Breast epithelium (tissue), 4 donors: ENCODE measurements at places on chromosomes 5 and 9.

DNA sequence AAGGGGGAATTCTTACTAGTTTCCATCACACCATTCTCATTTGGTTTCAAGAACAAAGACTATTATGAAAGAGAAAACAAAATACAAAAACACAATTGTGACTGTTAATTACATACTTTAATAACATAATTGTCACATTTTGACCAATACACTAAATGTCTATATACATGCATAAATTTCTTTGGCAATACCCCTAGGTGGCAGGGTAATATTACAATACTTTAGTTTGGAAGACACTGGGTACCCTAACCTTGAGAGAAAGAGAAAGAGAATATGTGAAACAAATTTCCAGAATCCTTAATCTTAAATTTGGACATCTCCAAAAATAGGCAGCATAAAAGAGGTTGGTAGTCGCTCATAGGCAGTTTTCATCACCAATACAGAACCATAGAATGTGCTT is 619.6 kb upstream of the ADAMTS16 start:
- no peak for DNase-seq

DNA sequence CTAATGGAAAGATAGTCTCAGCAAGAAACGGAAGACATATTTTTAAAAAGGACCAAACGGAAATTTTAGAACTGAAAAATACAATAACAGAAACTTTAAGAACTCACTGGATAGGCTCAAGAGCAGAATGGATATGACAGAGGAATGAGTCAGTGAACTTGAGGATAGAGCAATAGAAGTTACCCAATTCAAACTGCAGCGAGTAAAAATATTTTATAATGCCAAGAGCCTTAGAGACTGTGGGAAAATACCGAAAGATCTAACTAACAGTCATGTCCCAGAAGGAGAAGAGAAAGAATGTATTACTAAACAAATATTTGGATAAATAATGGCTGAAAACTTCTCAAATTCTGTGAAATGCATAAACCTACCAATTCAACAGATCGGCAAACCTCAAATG is 40.8 kb downstream of the ADAMTS2 start:
- DNase-seq = no peak

- no peak for DNase-seq
These were observed 12.4 kb downstream of the TLN1 start for GRCh38 chr9:35719546-35719945.

GRCh38 chr5:143066556-143067281 is 296.5 kb downstream of the ARHGAP26 start:
- no peak for DNase-seq

- no peak for DNase-seq
These were observed 634.3 kb downstream of the PDE4D start for GRCh38 chr5:59259237-59259636.

GRCh38 chr5:127041571-127041970 is 11.2 kb upstream of the MARCHF3 start:
- no peak for DNase-seq

DNA sequence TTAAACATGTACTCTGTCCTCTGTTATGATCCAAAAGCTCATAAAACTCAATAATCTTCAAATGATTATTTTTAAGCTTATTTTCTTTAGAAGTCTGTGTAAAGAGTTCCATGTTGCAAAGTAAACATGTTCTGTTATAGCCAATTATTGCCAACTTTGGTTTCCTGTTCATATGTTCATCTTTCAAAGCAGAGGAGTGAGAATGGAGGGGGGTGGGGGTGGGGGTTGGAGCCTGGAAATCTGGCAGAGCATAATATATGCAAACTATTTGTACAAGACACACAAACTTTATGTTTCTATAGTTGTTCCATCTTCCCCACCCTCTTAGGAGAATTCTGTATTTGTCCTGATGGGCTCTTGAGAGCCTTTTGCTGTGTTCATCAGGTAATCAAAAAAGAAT is 135.0 kb downstream of the STARD4 start:
- DNase-seq = no peak

DNA sequence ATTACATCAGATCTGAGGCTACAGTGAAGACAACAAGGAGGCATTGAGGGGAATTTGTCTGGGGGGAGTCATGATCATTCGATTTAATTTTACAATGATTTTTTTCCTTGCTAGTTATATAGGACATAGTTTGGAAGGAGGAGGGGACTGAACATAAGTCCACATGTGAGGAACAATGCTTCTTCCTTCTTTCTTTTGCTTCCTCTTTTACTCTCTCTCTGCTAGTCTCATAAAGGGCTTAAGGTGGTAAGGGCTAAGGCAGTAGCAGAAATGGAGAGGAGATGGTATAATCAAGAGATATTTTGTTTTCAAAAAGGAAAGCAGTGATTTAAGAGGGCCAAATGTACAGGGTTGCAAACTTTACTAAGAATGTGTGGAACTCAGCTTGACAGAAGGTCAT is 64.3 kb downstream of the GRIN3A start:
- DNase-seq = no peak

GRCh38 chr5:64505769-64506566 is at the start of gene RGS7BP:
Gene RGS7BP, plus strand, starts transcription at chr5:64506015. Its CDS starts 610 bp downstream, at chr5:64506625.
- DNase-seq = no peak

GRCh38 chr9:8229226-8229625 is 429.6 kb upstream of the DMAC1 start:
- no peak for DNase-seq

DNA sequence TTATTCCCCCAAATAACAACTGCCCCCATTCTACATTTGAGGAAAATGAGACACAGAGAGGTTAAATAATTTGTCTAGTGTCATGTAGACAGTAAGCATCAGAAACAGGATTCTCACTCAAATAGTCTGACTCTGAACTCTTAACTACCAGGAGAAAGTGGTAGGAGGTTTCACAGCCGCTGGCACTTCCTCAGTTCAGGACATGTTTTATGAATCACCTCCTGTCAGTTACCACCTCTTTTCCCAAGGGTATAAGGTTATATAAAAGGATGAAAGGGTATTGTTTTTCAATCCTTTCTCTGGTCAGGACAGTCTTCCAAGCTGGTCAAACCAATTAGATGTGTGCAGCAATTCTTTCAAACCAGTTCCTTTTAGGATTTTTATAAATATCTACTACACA is 52.1 kb downstream of the TSSK1B start:
- DNase-seq = no peak

DNA sequence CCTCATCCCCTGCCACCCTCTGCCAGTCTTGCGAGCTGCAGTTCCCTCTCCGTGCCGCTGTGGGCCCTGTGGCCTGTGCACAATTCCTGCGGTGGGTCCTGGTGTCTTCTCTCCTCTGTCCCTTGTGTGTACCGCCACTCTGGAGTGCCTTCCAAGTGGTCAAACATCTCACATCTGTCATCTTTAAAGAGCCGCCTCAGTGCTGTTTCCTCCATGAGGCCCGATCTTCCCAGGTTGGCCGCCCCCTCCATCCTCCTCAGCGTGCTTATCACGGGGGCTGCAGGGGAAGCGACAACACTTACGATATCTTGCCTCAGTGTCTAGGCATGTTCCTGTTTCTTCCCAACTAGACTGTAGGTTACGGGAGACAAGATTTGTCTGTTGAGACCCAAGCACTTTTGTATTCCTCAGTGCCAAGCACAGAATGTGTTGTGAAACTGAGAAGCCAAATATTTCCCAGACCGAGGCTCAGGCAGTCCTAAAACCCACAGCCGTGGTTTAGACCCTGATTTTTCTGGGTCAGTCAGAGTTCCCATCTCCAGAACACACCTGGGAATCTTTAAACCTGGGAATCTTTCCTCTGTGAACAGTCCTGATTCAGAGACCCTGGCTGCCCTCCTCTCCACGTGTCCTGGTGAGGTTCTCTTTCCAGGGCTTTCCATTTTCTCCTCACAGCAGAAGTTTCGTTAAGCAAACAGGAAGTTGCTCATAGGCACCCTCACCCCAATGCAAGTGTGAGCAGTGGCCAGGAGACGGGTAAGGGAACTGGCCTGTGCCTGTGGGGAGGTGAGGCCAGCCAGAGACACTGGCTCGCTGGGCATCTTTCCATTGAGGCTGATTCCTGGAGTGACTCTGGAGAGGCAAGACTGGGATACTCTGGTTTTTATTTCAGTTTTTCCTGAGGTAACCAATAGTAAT is 28.8 kb downstream of the SLC46A2 start:
- DNase-seq = no peak

GRCh38 chr9:115349542-115349941 is 231.6 kb upstream of the TNC start:
- DNase-seq = no peak

DNA sequence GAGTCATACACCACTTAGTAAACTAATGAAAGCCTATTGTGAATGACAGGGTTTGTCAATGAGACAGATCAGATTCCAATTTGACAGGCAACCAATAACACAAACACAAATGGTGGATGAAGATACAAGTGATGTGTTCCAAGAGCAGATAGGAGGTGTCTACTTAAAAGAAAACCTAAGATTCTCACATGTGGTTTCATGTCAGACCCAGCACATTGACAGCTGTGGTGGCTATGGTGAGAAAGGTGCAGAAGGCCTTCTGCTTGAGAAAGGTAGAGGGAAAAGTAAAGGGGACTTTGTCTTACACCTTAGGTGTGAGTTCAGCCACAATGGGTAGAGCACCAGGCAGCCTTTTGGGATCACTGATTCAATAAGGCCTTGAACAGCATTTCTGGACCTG is 11.2 kb downstream of the ANKRD31 start:
- DNase-seq = no peak

DNA sequence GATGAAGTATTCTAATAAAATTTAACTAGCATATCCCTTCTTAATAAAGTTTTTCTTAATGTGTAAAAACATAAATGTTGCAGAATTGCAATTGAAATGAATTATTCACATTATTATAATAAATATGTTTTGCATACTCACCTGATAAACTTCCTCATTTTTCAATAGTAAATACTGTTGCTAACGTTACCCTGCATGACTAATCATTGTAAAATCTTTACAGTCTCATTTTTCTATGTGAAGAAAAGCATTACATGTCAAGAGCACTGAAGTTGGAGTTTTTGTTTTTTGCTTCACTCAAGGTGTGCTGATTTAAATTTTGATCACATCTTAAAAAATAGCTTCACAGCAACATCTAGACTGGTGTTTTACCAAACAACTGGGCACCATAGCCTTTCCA is 157.2 kb upstream of the CDH18 start:
- no peak for DNase-seq

DNA sequence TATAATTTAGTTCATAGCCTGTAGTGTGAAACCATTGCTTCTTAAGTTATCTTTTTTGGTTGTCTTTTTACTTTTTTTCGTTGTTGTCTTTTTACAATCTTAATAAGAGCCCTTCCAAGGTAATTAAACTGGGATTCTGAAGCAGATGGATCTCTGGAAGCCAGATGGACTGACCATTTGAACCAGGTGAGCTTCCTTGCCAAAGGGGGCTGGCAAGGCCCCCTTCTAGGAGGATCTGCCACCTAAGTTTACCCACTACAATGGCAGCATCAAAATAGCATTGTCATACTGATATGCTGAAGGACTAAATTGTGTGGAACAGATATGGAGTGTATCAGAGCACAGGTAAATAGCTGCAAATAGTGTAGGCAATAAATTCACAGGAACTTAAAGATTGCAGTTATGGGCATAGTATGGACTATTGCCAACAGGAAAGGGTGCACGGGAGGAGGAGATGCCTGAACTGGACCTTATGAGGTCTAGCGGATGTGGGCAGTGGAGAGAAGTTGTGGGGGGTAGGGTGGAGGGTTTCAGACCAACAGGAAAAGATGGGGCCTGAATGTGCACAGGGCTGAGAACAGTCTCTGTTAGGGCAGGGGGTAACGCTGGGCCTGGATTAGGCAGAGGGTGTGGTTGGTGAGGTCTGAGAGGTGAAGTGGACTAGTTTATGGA is 61.5 kb upstream of the CTXN3 start:
- DNase-seq = no peak

GRCh38 chr5:153756540-153756939 is 266.1 kb downstream of the GRIA1 start:
- no peak for DNase-seq

DNA sequence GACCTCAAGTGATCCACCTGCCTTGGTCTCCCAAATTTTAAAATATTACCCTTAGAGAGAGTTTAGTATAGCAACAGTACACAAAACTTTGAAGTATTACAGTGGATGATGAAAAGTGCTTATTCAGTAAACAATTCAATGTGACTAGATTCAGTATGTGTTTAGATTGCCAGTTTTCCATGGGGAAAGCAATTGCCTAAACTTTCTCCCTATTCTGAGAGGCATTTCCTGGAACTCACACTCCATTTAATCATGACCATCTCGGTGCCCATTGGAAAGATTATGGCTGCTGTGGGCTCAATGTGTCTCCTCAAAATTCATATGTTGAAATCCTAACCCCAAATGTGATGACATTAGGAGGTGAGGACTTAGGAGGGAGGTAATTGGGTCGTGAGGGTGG is 38.9 kb upstream of the MYO10 start:
- DNase-seq = no peak

DNA sequence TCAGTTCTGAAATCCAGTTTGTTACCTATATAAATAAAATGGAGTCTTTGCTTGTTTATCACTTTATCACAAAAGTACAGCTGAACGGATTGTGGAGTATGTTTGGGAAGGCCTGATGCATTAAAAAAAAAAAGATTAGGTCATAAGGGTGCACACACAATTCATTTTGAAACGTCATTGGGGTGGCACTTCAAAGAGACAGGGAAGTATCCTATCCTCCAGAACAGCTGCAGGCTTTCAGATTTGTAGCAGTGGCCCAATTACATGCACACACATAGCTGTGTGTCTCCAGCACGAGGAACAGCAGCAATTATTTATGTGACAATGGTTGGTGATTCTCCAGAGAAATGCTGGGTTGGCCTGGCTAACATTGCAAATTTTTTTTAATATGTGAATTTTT is 46.8 kb upstream of the FER start:
- DNase-seq = no peak

- no peak for DNase-seq
These were observed 47.3 kb downstream of the SLC6A7 start for GRCh38 chr5:150236981-150237754.

GRCh38 chr5:35061211-35061770 is 13.5 kb upstream of the AGXT2 start:
- DNase-seq = no peak

GRCh38 chr9:93091056-93091452 is 5.0 kb upstream of the CARD19 start:
- DNase-seq = no peak

DNA sequence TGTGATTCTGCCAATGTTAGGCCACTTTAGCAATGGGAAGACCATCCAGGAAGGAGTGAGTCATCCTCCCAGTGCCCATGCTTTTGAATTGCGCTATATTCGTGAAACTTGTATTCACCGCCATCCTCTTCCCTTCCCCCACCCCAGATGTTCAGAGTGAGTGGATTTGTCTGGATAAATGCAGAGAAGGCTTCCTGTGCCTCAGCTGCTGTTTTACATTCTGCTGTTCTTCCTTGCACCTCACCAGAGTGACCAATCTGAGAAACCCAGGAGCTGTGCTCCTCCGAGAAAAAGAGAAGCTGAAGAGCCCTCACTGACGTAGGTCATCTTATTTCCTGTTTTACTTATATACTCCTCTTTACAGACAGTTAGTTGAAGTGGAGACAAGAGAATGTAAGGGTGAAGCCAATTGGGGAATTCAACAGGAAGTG is 24.6 kb upstream of the SVEP1 start:
- DNase-seq = no peak

- DNase-seq = no peak
These were observed 190.1 kb upstream of the MEF2C start for GRCh38 chr5:89072842-89073672.

GRCh38 chr9:111029260-111029659 is 9.0 kb downstream of the LPAR1 start:
- DNase-seq = no peak

- DNase-seq = no peak
These were observed 6.9 kb downstream of the TSC1 start for GRCh38 chr9:132937463-132937901.

- no peak for DNase-seq
These were observed 42.2 kb upstream of the FSD1L start for GRCh38 chr9:105405514-105406131.

- no peak for DNase-seq
These were observed 15.8 kb upstream of the PSAT1 start for GRCh38 chr9:78280982-78281668.
